ENCODE measurements at places on chromosomes 1 and 21. TPM values are rescaled to one million over a fixed set of nuclear protein-coding genes. Genes with fewer than 3 reads are reported as not detected.

DNA sequence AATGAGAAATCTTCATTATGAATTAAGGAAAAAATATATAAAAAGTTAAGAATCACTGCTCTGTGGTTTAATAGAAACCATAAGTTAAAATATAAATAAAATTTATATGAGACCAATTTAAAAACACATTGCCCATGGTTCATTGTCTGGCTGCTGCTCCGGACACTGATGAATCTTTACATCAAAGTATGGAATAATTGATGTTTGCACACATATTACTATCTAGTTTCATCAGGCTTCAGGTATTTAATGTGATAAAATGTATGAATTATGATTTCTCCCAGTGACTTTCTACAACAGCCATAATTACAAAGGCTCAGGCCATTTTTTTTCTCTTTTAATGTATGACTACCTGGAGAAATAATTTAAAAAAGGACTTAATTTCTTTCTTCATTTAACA lies 599.1 kb upstream of the PRMT6 start:
- no peak for DNase-seq

- DNase-seq, result peak; percentile 88
Observed at GRCh38 chr21:42097860-42098454, 26.8 kb downstream of the UMODL1 start.

DNA sequence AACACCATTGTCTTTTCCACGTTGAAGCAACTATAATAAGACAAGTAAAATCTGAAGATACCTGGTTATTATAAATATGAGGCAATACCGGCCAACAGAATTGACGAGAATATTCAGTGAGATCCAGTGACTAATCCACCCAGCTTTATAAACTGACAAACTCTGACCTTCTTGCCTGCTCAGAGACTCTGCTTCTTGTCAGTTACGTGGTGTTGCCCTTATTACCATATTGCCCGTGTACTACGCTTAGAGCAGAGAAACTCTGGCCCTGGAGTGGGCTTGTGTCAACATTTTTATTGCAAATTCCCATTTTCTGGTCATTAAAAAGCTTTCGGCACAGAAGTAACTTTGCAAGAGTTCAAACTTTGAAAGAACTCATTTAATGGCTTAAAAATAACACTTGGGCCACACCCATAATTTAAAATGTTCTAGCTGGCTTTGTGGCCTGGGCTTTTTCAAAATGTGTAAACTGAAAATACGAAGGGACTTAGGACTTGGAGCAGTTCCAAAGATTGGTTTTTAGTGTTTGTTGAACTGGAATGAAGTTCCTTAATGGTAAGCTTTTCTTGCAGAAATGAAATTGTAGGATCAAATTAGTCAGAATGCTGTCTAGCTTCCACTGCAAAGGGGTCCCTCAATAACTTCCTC lies 266.2 kb downstream of the LMO4 start:
- DNase-seq, result no peak

GRCh38 chr1:65216989-65217388 lies 69.0 kb downstream of the AK4 start:
- DNase-seq, result no peak

- DNase-seq, result no peak
Observed at GRCh38 chr1:107972391-107973180, 7.6 kb upstream of the VAV3 start.

- no peak for DNase-seq
Observed at GRCh38 chr1:86504137-86504479, 35.4 kb downstream of the CLCA1 start.

- DNase-seq, result no peak
Observed at GRCh38 chr1:160630523-160631451, 16.1 kb downstream of the SLAMF1 start.

DNA sequence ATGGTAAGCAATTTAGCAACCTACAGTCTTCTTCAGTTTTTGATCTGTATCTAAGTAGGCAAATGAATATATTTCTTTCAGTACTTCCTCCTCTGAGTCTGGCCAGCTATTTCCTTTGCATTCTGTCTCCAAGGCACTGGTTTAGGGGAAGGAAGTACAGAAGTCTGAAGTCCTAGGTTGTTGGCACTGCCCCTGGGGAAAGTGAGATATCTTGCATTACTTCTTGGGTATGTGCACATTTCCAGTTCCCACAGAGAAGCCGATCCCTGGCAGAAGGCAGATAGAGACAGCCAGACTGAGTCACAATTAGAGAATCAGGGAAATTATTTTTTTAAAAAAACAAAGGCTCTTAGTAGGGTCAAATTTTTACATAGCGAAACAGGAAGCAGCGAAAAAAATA lies 98.8 kb downstream of the RASAL2 start:
- peak; percentile 73 for DNase-seq

- no peak for DNase-seq
Observed at GRCh38 chr1:182095946-182096345, 34.4 kb upstream of the ZNF648 start.

DNA sequence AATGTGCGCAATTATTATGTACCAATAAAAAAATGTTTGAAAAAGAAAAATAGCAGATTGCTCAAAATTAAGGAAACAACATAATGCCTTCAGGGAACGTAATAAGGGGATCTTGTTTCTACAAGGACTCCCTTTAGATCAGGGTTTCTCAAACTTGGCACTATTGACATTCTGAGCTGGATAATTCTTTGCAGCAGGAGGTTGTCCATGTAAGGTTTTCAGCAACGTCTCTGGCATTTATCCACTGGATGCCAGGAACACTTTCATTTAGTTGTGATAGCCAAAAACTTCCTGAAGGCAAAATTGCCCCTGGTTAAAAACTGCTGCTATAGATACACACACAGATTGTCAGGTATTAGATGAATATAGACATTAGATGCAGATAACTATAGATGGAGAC lies 666.7 kb upstream of the ADAMTS5 start:
- no peak for DNase-seq

GRCh38 chr1:119101563-119101962 lies 38.9 kb downstream of the WARS2 start:
- peak; percentile 16 for DNase-seq

- no peak for DNase-seq
Observed at GRCh38 chr1:55272994-55273393, 57.8 kb upstream of the USP24 start.

The OR2T33 gene
- not detected for total RNA-seq

The TAL1 gene
- total RNA-seq, result 0.13 TPM

The CLCA4 gene
- total RNA-seq, result not detected

The AMY1A gene
- not detected for total RNA-seq
